Stimulated activated CD8-positive, alpha-beta memory T cell treated with anti-CD3 and anti-CD28 coated beads, Interleukin-7, amount 100 ng/mL, for 1 hour (primary cell): ENCODE measurements at places on chromosomes 13 and 19.
A peak's percentile ranks its signal among the peaks of the same experiment; 100 is the strongest.

DNA sequence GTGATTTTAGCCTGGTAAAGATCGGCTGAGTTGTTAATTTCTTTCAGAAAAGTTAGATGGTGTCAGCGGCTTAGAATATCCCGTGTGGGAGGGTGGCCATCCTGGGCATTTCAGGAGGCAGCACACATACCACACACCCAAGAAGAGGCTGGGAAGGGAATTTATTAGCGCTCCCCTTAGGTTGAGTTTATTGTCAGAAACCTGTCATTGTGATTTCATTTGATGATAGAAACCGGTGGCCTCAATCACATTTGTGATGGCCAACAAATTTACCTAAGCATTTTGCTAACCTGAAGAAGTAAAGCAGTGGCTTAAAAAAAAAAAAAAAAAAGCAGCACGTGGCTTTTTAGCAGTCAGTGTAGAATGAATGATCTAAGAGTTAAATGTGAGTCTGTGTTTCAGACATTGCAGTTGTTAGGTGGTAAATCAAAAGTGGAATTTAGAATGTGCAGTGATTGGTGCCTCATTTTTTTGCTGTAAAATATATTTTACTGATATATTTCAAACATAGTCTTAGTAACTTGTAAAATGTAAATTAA, 2.7 kb downstream of the SIPA1L3 start:
- no peak for DNase-seq

- DNase-seq, result no peak
Observed at GRCh38 chr13:82010780-82011179, 1669.9 kb upstream of the SPRY2 start.

DNA sequence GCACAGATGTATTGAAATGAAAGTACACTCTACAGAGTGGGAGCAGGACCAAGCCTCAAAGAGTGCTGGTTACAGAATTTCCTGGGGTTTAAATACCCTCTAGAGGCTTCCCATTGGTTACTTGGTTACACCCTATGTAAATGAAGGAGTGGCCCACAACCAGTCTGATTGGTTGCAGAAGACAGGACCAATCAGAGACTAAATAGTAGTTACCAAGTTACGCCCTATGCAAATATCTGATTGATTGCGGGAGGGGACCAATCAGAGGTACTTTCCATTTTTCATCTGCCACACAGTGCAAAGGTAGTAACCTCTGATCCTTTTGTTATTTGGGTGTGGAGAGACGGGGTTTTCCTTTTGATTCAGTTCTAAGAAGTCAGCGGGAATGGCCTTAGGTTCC, 5.5 kb upstream of the ZFP82 start:
- no peak for DNase-seq

DNA sequence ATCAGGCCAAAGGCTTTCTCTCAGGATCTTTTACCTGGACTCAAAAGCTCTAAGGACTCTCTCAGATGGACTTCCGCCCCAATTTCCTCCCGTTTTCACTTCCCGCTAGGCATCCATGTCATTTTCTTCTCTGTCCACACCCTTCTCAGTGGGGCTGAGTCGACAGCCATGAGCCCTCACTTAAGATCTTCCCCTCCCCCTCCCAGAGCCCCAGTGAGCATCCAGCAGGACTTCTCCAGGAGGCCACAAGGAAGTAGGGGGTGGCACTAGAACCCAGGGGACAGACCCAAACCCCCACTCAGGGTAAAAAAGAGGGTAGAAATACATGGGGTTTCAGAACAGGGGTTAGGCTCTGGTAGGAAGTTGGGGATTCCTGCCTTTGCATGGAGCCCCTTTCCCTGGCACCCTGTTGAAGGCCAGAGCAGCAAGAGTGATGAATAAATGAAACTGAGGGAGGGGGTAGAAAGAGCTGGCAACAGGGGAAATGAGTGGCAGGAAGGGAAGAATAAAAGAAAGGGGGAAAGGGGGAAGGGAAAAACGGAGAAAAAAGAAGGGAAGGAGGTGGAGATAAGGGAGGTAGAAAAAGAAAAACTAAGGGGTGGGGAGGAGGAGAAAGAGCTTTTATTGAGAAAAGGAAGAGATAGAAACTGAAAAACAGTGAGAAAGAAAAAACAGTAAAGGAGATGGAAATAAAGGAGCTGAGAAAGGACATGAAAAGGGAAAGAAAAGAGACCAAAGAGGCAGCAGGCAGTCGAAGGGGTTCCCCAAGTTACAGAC, 42.3 kb downstream of the DEDD2 start:
- no peak for DNase-seq

DNA sequence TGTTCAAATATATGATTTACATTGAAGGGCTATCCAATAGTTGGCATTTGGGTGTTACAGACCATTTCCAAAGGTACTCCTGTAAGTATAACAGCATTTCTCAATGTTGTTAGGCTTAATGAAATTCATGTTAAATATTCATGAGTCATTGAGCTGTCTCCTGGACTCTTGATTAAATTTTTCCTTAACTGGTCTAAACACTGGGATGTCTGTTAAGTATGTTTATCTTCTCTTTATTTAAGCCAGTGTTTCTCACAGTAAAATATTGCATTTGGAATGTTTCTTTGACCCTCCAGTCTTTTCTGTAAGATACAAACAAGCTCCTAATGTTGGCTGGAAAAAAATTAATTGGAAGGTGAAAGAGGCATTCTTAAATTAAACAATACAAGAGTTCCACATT, 402.5 kb upstream of the HTR2A start:
- DNase-seq, result no peak

DNA sequence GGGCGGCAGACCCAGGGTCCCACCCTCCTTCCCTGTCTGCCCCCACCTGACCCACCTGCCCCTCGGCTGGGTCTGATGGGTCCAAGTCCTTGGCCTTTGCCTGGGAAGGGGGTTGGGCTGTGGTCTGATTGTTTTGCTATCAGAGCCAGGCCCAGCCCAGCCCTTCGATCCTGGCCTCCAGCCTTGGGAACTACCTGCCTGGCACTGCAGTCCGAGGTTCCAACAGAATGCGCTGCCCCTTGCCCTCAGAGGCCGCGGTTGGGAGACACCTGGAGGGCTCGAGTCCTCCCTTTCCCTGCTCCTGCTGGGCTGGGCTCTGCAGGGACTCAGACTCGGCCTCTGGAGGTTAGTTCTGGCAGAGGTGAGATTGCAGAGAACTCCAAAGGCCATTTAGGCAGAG, 1.6 kb downstream of the CCL25 start:
- no peak for DNase-seq

DNA sequence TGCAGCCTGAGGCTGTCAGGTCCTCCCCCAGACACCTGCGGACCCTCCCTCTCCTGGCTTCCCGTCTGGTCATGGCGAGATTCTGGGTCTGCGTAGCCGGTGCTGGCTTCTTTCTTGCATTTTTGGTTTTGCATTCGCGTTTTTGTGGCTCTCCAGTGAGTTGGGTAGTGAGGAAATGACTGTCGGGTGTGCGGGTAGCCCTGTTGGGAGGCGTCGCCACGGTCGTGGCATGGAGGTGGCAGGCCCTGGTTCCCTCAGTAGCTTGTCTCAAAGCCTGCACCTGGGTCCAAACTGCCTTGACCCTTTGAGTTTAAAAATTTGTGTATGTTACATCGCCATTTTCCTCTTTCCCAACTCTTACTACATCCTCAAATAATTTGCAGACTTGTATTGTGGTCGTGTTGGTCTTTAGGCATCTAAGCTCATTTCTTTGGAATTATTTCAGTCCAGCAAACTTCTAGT, 344 bp downstream of the NHLRC3 start:
- DNase-seq, result peak; percentile 12

DNA sequence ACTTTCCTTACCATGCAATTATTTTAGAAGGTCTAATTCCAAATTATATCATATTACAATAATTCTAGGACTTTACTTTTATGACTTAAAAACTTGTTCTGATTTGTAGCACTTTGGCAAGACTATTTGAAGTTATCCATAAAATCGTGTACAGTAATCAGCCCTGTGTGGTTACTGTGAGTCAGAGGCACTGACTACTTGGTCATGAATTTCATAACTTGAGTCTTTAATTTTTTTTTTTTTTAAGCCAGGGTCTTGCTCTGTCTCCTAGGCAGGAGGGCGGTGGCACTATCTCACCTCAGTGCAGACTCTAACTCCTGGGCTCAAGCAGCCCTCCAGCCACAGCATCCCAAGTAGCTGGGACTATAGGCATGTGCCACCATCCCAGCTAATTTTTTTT, 1319.2 kb upstream of the SLC10A2 start:
- DNase-seq, result no peak

DNA sequence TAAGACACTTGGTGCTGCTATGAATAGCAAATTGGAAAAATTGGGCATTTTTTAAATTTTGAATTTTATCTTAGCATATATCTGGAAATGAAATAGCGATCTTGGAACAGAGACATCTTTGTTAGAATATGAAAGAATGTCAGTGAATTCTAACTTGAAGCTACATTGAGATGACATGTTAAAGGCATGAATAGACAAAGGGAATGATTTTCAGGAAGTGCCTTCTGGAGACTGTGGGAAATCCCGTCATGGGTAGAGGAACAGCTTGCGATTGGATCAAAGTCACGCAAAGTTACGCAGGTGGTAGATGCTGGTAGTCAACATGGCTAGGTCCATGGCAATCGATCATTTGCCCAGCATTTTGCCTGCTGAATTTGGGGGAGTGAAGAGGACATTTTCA, 43.5 kb downstream of the LRCH1 start:
- DNase-seq, result no peak

DNA sequence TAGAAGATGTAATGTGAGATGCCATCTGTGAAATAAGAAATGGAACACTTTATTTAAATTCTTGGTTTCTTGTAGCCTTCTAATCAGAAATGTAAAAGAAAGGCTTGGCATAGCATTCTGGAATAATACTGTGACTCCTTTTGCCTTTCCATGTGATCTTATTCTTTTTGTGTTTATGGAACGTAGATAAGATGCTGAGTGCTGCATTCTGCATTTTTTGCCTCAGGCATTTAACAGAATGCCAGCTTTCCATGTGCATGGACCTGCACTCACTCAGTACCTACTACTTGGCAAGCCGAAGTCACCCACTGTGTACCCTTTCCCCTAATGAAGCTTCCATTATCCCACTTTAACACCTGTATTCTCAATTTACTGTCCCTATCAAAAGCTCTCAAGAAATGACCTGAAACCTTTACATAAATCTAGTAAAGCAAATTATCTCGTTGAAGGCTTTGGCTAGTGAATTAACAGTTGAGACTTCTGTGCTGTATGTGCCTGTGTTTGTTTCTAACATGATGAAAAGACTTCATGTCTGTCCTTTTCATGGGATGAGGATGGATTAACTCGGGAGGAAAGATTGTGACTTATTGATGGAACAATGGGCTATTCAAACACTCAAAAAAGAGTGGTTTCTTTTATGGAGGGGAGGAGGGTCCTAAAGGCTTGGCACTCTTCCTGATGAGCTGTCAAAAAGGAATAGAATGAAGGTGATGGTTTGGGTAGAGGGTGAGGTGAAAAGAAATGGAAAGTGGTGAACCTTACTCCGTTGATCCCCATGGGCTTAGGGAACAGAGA, 44.7 kb upstream of the FRY start:
- no peak for DNase-seq

- peak; percentile 30 for DNase-seq
Observed at GRCh38 chr13:73984949-73985691, 149.1 kb downstream of the KLF12 start.

DNA sequence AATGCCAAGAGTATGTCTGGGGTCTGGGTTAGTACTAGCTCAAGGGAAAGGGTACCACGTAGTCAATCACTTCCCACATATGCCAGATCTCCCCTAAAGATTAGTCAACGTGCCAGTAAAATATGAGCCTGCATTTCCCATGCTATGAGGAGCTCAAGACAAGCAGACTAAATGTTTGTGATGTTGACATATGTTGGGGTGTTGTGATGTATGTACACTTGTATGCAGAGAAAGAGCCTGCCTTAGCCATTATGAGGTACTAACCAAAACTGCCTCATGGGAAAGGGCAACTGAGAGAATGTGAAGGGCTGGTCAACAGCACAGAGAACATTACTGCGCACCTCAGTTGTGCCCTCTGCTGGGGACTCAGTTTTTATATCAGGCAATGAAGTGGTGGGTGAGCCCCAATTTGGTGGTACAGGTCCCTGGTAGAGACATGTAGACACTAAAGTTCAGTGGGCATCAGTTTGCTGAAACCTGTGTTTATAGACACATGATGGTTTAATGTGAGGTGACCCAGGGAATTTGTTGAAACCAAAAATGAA, 287.0 kb downstream of the DCT start:
- no peak for DNase-seq

DNA sequence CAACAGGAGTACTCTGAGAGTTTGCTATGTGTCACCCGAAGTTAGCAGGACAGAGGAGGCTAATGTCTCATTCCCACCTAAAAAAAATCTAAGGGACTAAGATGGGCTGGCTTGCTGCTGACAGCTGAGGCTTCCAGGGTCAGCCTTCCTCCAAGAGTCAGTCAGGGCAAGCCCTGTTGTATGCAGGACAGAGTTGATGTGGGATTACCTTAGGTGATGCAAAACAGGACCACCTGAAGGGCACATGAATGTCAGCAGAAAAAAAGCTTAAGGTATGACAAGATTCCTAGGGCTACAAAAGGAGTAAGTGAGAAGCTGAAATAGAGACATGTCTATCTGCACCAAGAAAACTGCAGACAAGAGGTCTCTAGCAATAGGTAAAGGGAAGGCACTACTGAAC, 151.5 kb downstream of the NHLRC3 start:
- no peak for DNase-seq
